NCI-H2081 treated with DMSO at 0.1 percent for 48 hours (cell line): ENCODE measurements at places on chromosomes 16 and 17.
A peak's percentile ranks its signal among the peaks of the same experiment; 100 is the strongest.

- DNase-seq, result peak; percentile 30
These were observed 36.5 kb downstream of the TRARG1 start for GRCh38 chr17:1315891-1316403.

DNA sequence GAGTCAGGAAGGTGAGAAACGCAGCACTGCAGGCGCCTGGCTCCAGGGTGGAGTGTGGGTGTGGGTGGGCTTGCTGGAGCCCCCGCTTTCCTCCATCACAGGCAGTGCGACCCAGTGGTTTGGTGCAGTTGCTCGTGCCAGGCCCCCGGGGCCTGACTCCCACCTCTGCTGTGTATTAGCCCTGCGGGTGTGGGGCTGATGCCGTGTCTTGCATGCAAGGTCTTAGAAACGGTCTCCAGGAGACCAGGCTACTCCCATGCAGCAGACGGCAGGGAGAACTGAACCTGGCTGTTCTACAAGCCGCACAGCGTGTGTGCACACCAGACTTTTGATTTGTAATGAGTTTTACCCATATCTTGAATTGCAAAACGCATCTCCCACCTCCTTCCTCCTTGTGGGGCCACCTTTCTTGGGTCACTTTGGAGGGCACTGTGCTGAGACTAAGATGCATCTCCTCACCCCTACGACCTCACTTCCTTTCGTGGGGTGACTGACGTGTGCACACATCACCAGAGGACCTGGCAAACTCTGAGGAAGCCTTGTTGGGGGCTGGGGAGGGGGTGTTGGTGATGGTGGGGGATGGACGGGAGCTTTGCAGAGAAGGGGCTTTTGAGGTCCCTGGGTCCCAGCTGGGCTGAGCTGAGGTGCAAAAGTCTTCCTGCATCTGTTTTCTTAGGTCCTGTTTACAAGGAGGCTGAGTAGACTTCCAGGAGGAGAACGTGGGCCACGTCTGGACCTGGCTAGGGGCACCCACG, 101.8 kb upstream of the TNRC6C start:
- no peak for DNase-seq

- DNase-seq, result no peak
These were observed 422.3 kb upstream of the RBFOX1 start for GRCh38 chr16:6910301-6910700.

DNA sequence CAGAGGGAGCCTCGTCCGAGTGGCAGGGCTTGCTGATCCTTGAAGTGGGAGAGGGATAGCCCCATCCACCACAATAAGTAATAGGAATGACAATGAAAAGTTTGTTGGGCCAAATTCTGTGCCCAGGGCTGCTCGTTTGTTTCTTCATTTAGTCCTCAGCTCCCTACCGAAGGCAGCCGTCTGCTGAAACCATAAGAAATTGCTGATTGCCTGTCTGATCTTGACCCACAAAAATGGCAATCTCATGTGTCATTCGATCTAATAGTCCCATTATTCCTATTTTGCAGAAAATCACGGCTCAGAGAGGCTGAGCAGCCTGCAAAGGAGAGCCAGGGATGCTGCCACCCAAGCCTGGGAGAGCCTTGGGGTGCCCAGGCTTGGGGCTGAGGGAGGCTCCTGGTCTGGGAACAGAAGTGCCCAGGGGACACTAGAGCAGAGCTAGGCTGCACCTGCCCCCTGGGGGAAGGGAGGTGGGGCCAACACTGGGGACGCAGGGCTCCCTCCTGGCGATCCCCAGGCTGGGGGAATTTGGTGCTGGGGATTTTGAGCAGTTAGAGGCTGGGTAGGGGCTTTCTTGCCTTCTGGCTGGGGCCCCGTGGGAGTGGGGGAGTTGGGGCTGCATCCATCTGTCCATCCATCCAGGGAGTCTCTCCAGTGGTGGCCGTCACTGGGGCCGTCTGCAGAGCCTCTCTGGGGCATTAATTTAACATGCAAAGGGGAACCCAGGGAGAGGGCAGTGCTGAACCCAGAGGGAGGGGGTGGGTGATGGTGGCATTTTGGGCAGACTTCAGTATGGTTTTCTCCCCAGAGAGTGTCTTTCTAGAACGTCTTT, 53.5 kb downstream of the SOCS1 start:
- no peak for DNase-seq

GRCh38 chr16:51298800-51299199, 147.7 kb upstream of the SALL1 start:
- DNase-seq, result no peak

DNA sequence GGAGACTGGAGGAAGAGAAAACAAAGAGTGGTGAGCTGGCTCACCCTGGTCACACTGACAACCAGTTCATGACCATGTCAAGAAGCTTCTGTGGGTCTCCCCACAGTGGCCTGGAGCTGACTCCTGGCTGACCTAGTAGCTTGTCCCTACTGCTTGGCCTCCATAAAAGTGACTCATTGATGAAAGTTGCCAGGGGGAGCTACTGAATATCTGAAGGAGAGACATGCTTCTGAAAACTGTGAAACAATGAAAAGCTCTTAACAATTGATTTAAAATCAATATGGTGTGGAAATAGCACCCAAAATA, 22.0 kb downstream of the SMPD3 start:
- DNase-seq, result no peak

DNA sequence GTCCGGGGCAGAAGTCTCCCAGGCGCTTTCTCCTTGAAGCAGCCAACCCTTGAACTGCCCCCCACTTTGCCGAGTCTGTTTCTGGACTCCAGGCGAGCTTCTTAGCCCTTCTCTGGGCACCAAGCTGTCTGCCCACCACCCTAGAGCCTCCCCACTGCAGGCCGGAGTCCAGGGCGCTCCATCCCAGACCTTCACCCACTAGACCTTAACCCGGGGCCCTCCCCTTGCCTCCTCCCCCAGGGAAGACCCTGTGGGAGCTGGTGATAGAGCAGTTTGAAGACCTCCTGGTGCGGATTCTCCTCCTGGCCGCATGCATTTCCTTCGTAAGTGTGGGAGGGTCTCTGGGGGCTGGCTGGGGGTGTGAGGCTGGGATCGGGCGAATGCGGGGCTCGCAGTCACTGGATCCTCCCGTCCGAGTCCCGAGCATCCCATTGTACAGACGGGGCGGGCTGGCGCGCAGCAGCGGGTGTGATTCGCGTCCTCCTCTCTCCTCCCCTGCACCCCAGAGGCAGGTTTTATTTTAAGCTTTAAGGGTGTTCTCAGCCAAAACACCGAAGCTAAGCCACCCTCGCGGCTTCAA, 1.1 kb downstream of the ATP2A1 start:
- DNase-seq, result no peak

DNA sequence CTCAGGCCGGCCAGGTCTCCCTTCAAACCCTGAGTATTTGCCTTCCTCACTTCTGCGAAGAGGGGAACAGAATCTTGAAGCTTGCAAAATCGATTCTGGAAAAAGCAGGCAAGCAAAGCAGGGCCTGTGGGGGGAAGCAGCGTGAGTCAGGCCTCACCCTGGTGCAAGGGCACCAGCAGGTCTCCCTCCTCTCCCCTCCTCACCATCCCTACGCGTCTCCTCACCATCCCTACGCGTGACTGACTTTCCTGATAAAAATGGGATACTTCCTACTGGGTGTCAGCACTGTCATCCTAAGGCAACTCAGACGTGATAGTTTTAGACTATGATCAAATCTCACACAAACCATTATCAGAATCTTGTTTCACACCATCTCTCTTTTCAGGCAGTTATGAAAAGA, 12.1 kb downstream of the CMTM3 start:
- no peak for DNase-seq

DNA sequence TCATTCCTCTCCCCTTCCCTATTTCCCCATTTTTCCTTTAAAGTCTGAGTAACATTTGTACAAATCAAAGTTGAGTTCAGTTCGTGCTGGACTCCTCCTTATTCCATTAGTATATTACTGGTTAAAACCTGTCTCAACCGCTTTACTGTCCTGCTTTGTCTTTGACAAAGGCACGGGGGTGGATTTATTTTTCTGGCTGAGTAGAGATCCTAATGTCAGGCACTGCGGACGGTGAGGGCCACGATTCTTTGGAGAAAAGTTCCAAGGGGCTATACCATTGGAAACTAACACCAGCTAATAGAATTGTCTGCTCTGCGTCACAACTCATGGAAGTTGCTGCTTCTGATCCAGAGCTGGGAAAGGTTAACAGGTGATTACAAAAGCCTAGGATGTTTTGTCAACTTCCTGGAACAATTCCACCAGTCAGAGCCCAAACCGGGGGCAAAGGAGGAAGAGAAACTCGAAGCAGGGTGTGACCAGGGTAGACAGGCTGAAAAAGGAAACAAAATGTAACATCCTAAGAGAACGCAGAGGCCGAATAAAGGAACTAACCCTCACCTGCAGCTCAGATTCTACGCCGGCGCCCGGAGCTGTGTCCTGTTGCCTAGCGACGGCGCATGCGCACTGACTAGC, 12.4 kb downstream of the TAT start:
- DNase-seq, result no peak

GRCh38 chr17:37088459-37088858, 139.7 kb downstream of the AATF start:
- no peak for DNase-seq

DNA sequence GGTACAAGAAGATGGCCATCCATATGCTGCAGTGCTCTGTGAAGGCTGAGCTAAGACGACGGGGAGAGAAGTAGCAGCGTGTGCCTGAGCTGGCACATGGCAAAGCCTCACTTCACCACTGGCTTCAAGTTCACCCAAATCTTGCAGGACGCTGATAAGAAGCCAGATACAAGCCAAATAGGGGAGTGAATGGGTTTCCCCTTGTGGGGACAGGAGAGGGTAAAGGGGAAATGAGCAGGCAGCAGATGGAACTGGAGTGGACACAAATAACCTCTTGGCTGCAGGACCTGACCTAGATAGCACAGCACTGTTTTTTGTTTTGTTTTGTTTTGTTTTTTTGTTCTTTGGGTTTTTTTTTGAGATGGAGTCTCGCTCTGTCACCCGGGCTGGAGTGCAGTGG, 21.0 kb upstream of the PITPNA start:
- no peak for DNase-seq

GRCh38 chr17:83124871-83125514, 45.6 kb downstream of the METRNL start:
- DNase-seq, result no peak

DNA sequence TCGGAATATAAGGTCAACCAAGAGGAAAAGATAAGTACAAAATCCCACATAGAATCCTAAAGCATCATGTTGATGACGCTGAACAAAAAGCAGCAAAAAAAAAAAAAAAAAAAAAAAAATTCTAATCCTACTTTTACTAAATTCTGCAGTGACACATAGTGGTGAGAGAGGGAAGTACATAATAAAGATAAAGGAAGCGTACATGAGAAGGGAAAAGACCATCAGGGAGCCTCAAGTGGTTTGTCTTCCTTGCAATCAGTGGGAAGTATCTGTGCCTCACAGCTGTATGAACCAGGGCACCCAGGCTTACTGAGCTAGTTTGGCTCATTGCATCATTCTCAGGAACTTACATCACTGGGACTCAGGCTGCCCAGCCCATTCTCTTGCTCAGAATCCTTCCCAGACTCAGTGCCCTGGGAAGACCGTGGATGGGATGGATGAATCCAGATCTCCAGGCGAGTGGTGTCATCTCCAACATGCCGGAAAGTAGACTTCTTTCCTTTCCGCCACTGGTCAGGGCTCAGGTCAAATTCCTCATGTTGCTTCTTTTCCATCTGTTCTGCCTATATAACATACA, 21.2 kb downstream of the SMG6 start:
- no peak for DNase-seq

- DNase-seq, result no peak
These were observed 16.9 kb upstream of the CYTH1 start for GRCh38 chr17:78798695-78799559.

GRCh38 chr16:70433458-70434103, 5.3 kb downstream of the ST3GAL2 start:
- DNase-seq, result no peak

DNA sequence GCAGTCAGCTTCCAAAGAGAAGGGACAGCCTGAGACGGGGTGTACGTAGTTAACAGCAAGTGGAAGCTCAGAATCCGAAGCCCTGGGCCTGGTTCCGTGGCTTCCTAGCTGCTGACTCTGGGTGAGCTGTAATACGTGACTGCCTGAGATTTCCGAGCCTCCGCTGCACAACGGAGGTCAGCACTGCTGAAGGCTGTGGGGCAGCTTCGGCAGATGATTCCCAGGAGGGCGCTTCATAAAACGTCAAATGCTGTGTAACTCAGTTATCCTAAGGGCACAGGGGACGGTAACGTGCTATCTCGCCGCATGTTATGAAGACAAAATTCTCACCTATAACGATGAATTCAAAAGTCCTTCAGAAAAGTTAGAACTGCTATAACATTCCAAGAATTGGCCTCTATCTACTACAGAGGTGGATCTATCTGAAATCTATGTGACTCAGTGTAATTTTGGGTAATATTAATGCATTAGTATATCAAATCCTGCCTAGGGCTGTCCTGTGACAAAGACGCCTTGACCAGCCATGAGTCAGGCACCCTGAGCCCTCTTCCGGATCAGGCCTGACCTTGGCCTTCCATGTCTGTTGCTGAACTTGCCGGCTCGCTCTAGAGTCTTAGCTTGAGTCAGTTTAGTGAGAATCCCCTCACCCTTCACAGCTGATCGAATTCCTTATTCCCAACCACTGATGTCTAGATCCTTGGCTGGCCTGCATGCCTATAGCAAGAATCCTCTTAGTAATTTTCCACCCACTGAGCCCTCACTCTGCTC, 43.5 kb downstream of the MARF1 start:
- DNase-seq, result no peak

DNA sequence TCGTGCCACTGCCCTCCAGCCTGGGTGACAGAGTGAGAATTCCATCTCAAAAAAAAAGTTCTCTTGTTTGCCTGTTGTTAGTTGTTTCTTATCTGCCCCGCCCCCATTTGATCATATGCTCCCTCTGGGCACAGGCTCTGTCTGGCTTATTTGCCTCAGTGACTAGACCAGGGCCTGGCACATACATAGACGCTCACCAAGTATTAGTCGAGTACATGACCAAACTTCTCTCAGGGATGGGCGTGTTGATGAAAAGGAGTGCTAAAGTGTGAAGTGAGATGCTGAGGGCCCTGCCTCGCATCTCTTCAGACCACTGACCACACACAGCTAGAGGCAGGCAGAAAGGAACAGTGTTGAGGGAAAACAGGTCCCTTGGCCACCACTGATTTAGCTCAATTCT, 3.3 kb upstream of the HELZ start:
- DNase-seq, result no peak

DNA sequence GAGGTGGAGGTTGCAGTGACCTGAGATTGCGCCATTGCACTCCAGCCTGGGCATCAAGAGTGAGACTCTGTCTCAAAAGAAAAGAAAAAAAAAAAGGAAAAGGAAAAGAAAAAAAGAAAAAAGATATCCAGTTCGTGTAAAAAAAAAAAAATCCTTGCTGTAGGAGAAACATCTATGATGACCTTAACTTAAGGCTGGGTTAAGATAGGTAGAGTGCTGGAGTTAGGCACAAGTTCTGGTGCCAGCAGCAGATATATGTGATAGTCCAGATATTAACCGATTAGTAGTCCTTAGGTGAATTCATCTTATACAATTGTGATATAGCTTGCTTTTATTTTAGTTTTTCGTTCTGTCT, 17.2 kb downstream of the PSMD11 start:
- DNase-seq, result no peak
